ENCODE measurements at places on chromosomes 4 and X.

- no peak for DNase-seq
Measured at GRCh38 chr4:21290562-21290961, 590.3 kb downstream of the PACRGL start.

DNA sequence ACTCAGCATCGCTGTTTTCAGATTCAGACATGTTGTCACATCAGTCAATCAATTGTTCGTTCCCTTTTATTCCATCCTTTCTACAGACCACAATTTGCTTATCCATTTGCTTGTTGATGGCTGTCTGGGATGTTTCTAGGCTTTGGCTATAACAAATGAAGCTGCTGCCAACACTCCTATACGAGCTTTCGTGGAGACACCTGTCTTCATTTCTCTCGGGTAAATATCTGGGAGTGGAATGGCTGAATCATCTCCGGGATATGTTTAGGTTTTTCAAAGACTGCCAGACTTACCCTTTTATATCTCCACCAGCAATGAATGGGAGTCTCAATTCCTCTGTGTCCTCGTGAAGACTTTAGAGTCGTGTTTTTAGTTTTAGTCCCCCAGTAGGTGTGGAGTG, 118.9 kb downstream of the SORCS2 start:
- no peak for DNase-seq

DNA sequence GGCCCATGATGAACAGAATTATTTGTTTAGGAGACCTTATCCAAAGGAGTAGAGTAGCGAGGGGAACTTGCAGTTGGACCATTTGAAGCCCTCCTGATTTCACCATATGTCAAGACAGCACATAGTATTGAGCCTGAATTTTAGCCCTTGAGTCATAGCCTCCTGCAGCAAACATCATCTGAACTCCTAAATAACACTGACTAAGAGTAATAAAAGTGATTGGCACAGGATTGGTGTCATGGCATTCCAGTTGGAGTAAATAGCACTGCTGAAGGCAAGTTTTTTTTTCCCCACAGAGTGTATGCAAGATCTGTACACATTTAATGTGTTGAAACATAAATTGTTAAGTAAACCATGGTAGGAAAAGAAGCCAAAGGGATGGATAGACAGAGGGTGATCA, 89.0 kb downstream of the COMMD8 start:
- DNase-seq, result peak; percentile 22

GRCh38 chrX:10618961-10619360, 1.4 kb downstream of the MID1 start:
- no peak for DNase-seq

GRCh38 chr4:150259861-150260567, 181.8 kb downstream of the DCLK2 start:
- no peak for DNase-seq

GRCh38 chr4:36363024-36363423, 81.6 kb downstream of the DTHD1 start:
- peak; percentile 40 for DNase-seq

- DNase-seq, result no peak
Measured at GRCh38 chr4:80255329-80256095, 11.0 kb upstream of the FGF5 start.

DNA sequence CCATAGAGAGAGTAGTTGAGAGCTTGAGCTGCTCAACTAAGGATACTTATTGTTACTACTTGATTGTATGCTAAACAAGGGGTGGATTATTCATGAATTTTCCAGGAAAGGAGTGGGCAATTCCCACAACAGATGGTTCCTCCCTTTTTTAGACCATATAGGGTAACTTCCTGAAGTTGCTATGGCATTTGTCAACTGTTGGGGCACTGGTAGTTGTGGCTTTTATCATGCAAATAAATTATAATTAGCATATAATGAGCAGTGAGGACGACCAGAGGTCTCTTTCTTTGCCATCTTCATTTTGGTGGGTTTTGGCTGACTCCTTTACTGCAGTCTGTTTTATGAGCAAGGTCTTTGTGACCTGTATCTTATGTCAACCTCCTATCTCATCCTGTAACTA, 1403.5 kb upstream of the PABPC4L start:
- DNase-seq, result no peak

GRCh38 chr4:8761167-8761823, 110.3 kb downstream of the HMX1 start:
- DNase-seq, result peak; percentile 3

DNA sequence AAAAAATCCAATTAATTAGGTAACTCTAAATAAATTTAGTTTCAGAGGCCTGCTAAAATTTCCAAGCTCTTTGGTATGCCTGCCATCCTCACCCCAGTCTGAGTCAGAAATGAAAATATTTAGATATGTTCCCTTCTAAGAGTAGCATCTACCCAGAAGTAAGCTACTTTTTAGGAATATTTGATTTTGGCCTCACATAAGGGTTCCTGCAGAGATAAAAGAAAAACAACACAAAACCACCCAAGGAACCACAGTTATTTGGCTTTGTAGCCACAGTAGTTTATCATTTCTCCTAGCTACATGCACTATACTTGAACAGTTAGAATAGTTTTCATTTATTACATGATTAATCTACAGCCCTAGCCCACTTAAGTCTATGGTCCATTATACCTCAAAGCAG, 192.6 kb upstream of the FAM241A start:
- DNase-seq, result no peak

Data from kidney tubule cell (primary cell).